AG04450 (cell line): ENCODE measurements at places on chromosomes 3 and 15.

DNA sequence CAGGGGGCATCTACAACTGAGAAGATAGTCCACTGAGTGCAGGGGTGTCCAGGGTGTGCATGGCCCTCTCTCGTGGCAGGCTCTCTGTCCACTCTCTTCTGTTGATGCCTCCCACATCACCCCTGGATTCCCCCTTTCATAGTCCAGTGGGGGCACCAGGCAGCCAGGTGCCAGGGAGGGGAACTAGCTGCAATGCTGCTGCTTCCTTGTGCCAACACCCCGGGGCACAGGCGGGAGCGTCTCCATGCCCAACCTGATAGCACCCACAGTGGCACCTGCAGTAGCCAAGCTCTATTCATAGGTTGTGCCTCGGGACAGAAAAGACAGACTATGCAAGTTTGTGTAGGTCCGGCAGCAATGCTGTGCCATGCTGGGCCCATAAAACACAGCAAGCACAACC, 11.7 kb downstream of the DUOX2 start:
- DNase-seq, result no peak

- no peak for DNase-seq
Measured at GRCh38 chr3:12750658-12751071, 8.4 kb downstream of the TMEM40 start.

GRCh38 chr3:168233001-168233400, 137.3 kb upstream of the GOLIM4 start:
- no peak for DNase-seq

DNA sequence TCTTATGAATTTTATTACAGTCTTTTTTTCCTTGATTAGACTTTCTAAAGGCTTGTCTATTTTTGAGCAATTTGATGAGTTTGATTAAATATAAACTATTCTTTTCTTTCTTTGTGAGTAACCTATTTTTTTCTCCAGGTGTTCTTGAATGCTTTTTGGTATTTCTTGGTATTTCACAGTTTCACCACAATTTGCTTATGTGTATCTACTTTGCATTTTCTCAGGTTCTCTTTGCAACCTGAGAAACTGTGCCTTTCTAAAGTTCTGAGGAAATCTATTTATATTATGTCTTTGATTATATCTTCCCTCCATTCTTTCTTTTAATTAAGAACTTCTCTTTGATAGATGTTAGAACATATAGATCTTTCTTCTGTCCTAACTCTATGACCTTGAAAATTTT, 117.1 kb upstream of the MLF1 start:
- no peak for DNase-seq

DNA sequence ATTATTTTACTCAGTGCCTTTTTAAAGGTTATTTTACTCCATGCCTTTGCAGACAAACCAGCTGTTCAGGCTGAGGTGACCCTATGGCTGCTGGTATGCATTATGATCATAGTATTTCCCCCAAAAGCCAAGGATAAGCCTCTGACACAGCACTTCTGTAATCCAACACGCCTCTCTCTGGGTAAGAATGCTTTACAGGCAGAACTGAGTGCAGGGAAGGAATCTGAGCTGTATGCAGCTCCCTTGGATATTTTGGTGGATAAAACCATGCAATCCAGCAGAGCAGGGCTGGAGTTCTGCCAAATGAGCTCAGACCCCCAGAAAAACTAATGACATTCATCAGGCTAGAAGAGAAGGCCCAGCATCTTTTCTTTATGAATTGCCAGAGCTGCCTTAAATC, 11.7 kb upstream of the MAP1A start:
- peak; percentile 89 for DNase-seq

DNA sequence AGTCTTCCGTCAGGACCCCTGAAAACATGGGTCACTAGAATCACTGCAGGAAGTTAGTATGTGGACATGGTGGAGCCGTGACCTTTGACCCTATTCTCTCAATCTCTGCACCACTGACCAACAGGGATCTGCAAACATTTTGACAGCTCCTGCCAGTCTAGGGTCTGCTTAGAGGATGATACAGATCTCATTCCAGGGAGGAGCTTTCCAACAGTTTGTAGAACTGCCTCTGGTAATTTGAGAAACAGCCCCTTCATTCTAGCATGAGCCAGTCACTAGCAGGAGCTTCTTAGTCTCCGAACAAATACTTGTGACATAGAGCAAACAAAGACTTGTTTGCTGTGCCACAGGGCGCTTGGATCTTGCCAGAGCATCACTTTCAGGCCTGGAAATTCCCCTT, 270.3 kb upstream of the CFAP20DC start:
- DNase-seq, result no peak

DNA sequence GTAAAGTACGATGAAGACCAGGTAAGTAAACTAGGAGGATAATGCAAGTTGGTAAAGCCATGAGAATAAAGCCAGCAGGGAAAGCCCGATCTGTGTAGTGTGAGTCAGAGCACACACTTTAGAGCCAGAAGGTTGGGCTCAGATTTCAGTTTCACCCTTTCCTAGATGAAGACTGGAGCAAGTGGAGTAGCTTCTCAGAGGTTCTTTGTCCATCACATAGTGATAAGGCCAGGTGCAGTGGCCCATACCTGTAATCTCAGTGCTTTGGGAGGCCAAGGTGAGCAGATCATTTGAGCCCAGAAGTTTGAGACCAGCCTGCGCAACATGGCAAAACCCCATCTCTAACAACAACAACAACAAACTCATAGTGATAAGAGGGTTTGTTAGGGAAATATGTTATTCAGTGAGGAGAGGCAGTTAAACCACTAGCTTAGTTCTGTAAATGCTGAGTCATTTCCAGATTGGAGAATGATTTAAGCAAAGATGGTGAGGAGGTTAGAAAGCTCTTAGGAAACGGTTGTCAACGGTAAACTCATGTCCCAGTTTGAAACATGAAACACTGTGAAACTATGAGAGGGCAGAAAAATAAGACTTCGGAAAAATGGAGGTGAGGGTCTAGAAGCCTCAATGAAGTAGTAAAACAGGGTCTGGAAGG, 39.0 kb downstream of the IL12A start:
- DNase-seq, result peak; percentile 62

DNA sequence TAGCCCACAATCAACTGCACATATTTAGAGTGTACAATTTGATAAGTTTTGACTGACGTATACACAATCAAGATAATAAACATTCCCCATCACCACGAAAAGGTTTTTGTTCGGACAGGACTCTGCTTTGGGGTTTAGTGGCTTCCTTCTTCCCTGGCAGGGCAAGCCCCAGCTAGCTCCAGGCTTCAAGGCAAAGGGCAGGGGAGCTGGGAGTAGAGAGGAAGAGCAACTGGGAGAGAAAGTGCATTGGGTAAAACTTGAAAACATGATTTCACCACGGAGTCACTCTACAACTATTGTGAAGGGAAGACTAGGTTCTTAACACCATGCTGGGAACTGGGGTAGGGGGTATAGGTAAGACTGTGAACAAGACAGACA, 185.1 kb upstream of the UBE2E1 start:
- no peak for DNase-seq

DNA sequence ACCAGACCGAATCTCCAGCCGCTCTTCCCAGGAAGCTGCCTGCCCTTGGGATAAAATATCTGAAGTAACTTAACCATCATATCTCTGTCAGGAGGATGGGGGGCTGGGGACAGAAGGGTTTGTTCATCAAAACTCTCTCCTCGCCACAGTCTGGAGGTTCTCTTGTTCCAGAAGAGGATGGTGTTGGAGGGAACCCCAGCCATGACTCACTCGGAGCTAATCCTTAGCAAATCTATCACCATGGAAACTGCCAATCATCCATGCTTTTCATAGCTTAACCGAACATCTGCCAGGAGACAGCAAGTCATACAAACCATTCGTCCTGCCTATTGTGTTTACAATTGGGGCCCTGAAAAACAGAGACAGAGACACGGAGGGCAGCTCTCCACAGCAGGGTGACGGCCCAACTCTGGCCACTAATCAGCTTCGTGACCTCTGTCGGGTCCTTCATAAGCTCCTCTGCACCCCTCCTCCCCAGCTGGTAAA, 73.8 kb upstream of the HEG1 start:
- DNase-seq, result peak; percentile 96

- DNase-seq, result no peak
Measured at GRCh38 chr3:128033102-128033501, 19.1 kb upstream of the SEC61A1 start.

DNA sequence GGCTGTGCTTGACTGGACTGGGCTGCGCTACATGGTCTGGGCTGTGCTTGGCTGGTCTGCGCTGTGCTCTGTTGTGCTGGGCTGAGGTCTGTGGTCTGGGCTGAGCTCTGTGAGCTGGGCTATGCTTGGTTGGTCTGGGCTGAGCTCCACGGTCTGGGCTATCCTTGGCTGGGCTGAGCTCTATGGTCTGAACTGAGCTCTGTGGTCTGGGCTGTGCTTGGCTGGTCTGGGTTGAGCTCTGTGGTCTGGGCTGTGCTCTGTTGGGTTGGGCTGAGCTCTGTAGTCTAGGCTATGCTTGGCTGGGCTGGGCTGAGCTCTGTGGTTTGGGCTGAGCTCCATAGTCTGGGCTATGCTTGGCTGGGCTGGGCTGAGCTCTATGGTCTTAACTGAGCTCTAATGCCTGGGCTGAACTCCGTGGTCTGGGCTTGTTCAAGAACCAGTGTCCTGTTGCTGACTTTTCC, 92.0 kb downstream of the PLXNA1 start:
- no peak for DNase-seq

- no peak for DNase-seq
Measured at GRCh38 chr3:129398803-129399144, 29.7 kb downstream of the EFCAB12 start.

- no peak for DNase-seq
Measured at GRCh38 chr15:64884679-64885078, 27.0 kb upstream of the ANKDD1A start.

- no peak for DNase-seq
Measured at GRCh38 chr3:29937185-29937584, 656.3 kb downstream of the RBMS3 start.

- no peak for DNase-seq
Measured at GRCh38 chr3:66035763-66036477, 2.8 kb downstream of the MAGI1 start.

GRCh38 chr3:27322634-27323033, 46.5 kb downstream of the NEK10 start:
- DNase-seq, result no peak
